Kidney tubule cell (primary cell): ENCODE measurements at places on chromosomes 4 and X.

GRCh38 chr4:111959222-111959621, 186.0 kb upstream of the FAM241A start:
- peak; percentile 84 for DNase-seq

- no peak for DNase-seq
Observed at GRCh38 chr4:8912506-8912905, 40.9 kb upstream of the HMX1 start.

GRCh38 chr4:145299380-145300076, 119.1 kb upstream of the OTUD4 start:
- DNase-seq = peak; percentile 79

DNA sequence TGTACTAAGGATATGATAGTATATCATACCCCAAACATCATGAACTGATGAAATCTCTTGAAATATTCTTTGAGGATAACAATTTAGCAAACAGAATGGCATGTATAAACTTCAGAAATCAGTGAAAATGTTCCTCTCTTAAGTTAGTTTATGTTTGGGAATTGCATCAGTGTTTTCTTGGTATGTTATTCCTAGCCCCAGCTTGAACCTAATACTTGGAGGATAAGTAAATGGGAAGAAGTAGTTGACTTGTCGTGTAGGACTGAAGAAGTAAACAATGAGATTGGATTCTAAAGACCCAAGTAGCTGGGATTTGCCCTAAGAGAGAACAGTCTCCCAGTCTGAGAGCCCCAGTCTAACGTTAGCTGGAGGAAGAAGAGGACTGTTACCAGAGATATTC, 355.7 kb downstream of the GALNTL6 start:
- no peak for DNase-seq

DNA sequence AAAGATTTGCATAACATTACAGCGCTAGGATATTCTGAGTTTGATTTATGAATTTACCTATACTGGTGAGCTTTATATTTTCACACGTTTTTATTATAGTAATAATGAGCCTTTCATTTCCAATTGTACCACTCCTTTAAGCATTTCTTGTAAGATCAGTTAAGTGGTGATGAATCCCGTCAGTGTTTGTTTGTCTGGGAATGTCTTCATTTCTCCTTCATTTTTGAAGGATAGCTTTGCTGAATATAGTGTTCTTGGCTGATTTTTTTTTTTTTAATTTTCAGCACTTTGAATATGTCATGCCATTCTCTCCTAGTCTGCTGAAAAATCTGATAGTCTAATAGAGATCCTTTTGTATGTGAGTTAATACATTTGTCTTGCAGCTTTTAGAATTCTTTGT, 70.1 kb downstream of the IL15 start:
- DNase-seq = no peak

GRCh38 chr4:1010395-1011021, 918 bp upstream of the FGFRL1 start:
- peak; percentile 86 for DNase-seq

DNA sequence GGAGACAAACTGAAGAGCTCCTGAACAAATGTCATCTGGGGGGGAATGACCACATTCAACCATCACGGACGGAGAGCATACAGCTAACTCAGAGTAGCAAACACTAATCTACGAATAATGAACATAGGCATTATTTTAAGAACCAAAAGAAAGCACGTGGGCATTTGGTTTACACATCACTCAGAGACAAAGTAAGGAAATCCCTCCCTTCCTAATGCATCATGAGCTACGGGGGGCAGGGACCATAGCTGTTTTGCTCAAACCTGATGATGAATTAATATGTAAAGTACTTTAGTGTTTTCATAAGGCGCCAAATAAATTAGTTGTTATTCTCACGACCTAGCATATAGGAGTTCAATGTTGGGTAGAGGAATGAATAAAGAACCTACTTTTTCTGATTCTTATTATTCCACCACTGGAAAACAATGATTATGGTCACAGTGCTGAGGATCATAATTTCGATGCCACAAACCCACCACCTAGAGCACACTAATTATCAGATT, 11.7 kb upstream of the TMEM156 start:
- peak; percentile 30 for DNase-seq

DNA sequence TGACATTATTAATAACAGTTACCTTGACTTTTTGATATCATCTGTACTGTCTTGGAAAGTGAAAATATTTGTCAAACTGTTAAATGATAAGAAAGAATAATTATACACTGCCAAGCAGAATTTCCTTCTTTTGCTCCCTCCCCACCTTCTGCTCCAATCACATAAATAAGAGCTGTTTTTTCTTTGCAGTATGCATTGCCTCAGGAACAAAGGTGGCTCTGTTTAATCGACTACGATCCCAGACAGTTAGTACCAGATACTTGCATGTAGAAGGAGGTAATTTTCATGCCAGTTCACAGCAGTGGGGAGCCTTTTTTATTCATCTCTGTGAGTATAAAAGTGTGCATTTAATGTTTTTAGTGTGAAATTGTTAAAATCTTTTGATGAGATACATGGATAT, 66.1 kb downstream of the CCKAR start:
- no peak for DNase-seq
